ENCODE measurements at places on chromosomes 1 and 21.

DNA sequence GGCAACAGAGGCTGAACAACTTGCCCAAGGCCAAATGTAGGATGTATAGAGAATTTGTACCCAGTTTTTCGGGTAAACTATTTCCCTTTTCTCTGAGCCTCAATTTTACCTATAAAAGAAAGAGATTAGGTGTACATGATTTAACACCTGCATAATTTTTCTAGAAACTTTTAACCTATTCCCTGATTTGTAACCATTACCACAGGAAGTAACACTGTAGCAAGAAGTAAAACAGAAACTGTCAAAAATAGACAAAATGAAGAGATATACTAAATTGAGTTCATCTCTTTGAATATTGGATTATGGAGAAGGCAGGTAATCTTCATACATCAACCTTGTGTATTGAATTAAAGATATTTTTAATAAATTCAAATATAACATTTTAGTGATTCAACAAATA is 136.2 kb downstream of the ZC3H11B start:
- no peak for DNase-seq

DNA sequence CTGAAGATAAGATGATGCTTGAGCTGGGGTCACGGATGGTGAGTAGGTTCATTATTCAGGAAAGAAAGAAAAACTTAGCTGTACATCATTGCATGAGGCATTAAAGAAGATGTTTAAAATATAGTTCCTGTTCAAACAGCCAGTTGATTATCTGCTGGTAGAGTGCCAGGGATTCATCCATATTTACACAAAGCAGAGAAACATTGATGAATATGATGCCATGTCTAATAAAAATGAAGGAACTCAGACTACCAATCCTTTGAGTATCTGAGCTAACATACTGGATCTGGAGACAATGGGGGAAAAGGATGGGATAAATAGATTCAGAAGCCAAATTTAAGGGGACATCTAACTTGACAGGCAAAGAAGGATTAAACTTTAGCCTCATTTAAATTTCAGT is 14.6 kb downstream of the TRIM67 start:
- no peak for DNase-seq

- DNase-seq, result no peak
Observed at GRCh38 chr1:27563591-27564471, 40.1 kb downstream of the AHDC1 start.

DNA sequence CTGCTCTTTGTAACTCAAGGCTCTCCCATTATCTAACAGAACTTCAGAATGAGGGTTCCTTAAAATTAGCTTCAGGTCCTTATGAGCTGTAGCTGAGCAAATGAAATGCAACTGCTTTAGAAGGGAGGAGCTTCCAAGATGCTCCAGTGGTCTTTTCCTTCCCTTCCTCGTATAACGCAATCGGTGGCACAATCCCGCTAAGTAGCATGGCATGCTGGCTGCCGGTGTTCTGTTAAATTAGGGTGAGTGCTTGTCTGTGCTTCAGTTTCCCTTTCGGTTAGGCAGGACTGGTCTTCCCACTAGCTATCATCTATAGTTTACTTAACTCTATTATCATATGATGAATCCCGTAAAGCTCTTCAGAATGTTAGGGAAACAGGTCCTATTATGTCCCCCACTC is 917 bp downstream of the KIAA0040 start:
- no peak for DNase-seq

DNA sequence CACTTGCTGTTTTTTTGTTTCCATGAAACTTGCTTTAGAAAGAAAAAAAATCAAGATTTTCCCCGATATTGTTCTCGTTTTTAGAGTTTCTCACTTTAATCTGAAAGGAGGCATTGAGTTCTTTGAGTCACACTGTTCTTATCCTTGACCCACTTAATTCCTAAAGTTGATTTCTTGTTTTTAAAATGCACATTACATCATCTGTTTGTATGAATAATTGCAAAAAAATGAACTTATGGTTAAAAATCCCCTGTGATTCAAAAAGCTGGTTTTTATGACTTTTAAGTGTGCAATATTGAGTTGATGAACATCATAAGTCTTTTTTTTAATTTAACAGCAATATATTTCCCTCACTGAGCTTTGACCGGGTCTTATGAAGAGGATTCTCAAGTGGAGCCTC is 131.6 kb downstream of the SNX7 start:
- no peak for DNase-seq

GRCh38 chr1:91555821-91556531 is 55.3 kb downstream of the CDC7 start:
- DNase-seq, result peak; percentile 89

GRCh38 chr1:178161516-178161915 is 67.6 kb downstream of the RASAL2 start:
- no peak for DNase-seq

GRCh38 chr1:229027622-229028182 is 243.2 kb upstream of the RAB4A start:
- peak; percentile 86 for DNase-seq

DNA sequence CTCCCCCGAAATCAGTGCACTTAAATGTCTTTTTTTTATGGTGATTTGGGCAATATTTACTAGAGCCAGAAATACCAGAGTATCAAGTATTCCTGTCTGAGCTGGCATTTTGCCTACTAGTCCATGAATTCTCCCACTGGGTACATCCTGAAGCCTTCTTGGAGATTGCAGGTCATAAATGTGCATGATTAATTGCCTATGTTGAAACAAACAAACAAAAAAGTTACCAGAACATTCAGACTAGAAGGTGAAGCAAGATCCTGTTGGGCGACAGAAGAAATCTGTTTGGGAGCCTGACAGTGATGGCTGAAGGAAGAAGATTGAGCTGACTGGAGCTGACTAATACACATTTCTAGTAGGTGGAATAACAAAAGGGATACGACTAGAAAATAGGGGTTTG is 127.4 kb upstream of the NRIP1 start:
- no peak for DNase-seq

GRCh38 chr1:154698320-154699096 is 90.5 kb upstream of the ADAR start:
- DNase-seq, result no peak

DNA sequence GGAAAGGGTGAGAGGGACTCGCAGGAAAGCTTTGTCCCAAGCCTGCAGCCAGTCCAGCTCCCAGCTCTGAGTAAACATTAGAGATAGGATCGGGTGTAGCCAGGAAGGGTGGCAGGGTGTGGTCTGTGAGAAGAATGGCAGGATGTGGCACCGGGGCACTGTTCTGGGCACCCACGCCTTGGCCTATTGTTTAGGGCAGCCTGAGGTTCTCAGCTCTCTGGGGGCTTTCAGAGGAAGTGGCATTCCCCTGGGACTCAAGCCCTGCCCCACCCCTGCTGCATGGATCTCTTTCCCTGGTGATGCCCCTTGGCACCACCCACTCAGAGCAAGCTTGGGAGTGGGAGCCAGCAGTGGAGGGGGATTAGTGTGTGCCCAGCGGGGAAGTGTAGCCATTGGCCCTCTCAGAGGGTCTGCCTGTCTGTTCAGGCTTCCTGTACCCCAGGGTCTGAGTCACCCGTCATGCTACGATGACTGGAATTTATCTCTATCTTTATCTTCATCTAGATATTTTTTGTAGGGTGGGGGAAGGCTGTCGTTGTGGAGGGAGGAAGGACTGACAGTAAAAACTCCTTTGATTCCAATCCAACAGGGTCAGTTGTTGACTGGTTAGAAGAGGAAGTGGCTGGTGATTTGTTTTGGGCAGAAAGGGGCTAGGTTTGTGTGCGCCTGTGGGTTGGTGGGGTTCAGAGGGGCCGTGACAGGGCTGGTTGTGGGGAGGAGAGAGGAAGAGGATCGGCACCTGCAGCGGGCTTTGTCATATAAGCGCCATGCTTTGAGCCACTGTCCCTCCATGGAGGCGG is 31.6 kb downstream of the SOX13 start:
- peak; percentile 42 for DNase-seq

- DNase-seq, result no peak
Observed at GRCh38 chr1:155070158-155070621, 6.7 kb downstream of the EFNA4 start.

GRCh38 chr1:192984080-192984479 is 75.1 kb downstream of the UCHL5 start:
- DNase-seq, result no peak

DNA sequence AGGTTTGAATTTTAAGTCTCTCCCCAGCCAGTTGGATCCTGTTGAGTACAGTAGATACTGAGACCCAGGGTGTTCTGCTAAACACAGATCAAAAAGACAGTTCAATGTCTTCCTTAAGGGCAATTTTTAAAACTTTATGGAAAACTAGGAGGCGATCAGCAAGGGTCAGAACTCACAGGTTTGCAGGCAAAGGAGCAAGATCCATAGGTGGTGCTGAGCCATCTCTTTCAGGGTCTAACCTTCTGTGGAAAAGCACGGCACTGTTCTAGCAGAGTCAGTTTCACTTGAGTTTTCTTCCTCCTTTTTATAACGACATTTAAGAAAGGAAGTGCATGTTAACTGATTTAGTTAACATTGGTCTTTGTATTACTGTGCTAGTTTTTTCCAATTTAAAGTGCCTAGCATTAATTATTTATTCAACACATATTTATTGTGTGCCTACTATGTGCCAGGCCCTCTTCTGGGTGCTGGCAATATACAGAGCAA is at the start of gene CD84:
CD84 (minus strand) TSS at position 281 of the 486 bp plus-strand sequence; CDS start at position 222, 59 bp downstream.
- DNase-seq, result peak; percentile 58

GRCh38 chr1:171973421-171973820 is 132.1 kb downstream of the DNM3 start:
- DNase-seq, result no peak

DNA sequence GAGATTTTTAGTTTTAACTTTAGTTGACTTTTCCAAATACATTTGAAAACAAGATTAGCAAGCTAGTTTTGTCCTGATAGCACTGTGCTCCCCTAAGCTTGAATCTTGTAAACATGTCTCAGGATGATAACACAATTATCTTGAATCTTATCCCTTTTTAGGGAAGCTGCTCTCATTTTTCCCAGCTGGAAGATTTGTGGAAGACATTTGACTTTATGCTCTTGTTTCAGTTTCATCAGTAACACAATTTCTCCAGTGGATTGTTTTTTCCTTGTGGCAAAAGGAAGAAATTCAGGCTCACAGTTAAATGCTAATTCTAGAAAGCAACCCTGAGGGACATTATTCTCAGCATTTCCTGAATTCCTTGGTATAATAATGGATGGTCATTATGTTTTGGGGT is 88.8 kb downstream of the CDC7 start:
- no peak for DNase-seq

DNA sequence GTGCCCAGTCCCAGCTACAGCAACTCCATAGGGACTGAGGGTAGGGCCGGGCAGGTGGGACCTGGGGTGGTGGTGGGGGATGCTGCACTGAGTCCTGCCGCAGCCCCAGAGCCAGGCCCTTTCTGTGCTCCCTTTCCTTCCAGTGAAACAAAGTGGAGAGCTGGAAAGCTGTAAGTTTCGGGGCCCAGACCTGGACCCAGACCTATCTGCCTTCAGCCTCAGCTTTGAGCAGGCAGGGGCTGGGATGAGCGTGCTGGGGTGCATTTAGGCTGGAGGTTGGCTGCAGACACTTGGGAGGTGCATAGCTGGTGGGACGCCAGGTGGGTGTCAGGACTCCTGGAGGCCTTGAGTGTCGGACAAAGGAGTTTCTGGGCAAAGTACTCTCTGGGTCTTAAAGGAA is 92.7 kb upstream of the C1orf174 start:
- no peak for DNase-seq

DNA sequence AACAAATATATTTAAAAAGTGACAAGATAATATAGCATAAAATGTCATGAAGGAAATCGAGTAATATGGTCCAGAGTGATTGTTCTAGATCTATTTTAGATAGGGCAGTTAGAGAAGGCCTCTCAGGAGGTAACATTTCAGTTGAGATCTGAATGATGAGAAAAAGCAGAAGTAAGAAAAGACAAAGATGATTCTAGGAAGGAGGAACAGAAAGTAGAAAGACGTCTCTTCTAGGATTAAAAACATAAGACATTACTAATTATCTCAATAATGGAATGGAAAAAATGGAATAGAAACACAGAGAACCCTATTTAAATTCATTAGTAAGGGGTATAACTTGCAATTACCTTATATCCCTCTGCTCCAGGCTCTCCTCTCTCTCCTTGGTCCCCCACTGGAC is 130.0 kb upstream of the ZNHIT6 start:
- no peak for DNase-seq

- DNase-seq, result no peak
Observed at GRCh38 chr1:18479454-18479853, 1.3 kb upstream of the KLHDC7A start.

GRCh38 chr1:176111835-176112234 is 95.3 kb downstream of the COP1 start:
- no peak for DNase-seq

- no peak for DNase-seq
Observed at GRCh38 chr1:162680419-162681121, 48.3 kb downstream of the DDR2 start.

GRCh38 chr21:33207449-33208149 is 22.1 kb upstream of the IFNAR2 start:
- no peak for DNase-seq

GRCh38 chr1:31767225-31767624 is 3.1 kb upstream of the ADGRB2 start:
- no peak for DNase-seq

- no peak for DNase-seq
Observed at GRCh38 chr1:59686574-59686973, 128.2 kb upstream of the HOOK1 start.

- DNase-seq, result no peak
Observed at GRCh38 chr1:83998498-83999315, at the start of gene TTLL7. Gene TTLL7, minus strand, starts transcription at chr1:83999132. Its CDS starts 46,921 bp downstream, at chr1:83952211.

DNA sequence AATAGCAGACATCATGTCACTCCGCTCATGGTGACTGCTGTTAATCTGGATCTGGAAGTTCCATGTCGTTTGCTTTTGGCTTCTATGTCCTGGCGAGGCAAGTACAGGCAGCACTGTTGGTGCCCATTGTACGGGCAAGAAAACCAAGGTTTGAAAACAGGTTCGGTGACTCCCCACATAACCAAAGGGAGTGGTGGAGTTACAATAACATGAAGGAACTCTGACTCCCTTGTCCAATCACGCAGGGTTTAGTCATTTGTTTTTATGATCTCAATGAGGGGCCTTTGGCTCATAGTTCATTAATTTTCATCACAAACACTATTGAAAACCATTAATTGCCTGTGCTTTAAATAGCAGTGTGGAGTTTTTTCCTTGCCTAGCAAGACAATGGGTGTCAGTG is 82.9 kb upstream of the SSX2IP start:
- no peak for DNase-seq

- DNase-seq, result no peak
Observed at GRCh38 chr1:213250041-213250440, 199.0 kb downstream of the RPS6KC1 start.

GRCh38 chr1:247854899-247855545 is 2.0 kb upstream of the TRIM58 start:
- no peak for DNase-seq

GRCh38 chr1:151832318-151832980 is 847 bp upstream of the RORC start:
- DNase-seq, result no peak
